ENCODE measurements at places on chromosomes 3 and 15.

DNA sequence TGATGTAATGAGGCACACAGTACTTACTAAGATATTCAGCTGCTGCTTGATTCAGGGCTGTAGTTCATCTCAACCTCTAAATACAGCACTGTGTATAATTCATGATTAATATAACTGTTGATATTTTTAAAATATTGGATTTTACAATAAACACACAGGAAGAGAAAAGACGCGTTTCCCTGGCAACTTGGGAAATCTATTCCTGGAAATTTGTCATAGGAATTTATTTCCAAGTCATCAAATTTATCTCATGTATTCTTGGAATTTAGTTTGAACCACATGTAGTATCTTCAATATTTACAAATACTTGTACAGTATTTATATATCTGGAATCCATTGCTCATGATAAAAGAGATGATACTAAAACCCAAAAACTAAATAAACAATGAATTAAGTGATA is 30.6 kb downstream of the EPHA3 start:
- DNase-seq: no peak

GRCh38 chr3:179482857-179483256 is 31.6 kb upstream of the GNB4 start:
- no peak for DNase-seq

DNA sequence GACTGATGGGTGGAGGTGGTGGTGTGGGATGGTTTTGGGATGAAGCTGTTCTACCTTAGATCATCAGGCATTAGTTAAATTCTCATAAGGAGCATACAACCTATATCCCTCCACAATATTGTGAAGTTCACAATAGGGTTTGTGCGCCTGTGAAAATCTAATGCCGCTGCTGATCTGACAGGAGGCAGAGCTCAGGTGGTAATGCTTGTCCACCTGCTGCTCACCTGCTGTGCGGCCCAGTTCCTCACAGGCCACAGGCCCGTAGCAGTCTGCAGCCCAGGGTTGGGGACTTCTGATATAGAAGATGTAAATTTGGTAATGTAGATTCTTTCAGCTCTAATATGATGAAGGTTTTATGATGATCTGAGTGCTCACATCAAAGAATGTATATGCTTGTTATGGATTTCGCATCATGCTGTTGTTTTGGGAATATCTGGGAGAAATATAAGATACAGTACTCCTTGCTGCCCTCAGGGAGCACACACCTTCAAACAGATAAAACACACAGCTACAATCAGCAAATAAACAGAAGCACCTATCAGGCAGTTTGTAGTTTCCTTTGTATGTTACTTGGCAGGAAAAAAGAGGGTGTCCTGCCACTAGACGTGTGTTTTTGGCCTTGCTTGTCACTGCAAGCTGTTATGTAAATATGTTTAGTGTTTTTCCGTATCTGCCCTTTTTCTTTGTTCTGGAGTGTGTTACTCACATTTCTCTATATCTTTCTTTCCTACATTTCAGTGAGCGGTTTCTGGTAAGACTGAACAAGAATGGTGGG is 239.1 kb upstream of the MANF start:
- DNase-seq: no peak

GRCh38 chr3:173396191-173397041 is 1.1 kb upstream of the NLGN1 start:
- no peak for DNase-seq

GRCh38 chr15:59174151-59174834 is 32.4 kb upstream of the LDHAL6B start:
- no peak for DNase-seq

DNA sequence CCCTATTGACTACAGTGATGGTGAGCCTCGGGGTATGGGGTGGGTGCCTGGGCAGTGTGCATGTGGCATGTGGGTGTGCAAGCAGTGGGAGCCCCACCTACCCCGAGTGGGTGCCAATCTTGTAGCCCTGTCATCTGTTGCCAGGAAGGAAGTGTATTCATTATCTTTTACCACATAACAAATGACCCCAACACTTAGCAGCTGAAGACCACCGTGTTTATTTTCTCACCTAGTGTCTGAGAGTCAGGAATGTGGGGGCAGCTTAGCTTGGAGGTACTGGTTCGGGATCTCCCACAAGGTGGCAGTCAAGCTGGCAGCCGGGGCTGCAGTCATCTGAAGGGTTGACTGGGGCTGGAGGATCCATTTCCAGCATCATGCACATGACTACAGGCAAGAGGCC is 21.7 kb downstream of the XYLB start:
- no peak for DNase-seq

- no peak for DNase-seq
These were observed 4.8 kb downstream of the GPR171 start for GRCh38 chr3:151197981-151198767.

- no peak for DNase-seq
These were observed 168.3 kb upstream of the TRIM42 start for GRCh38 chr3:140509534-140509933.

- no peak for DNase-seq
These were observed 275.5 kb upstream of the AZI2 start for GRCh38 chr3:28624084-28624483.

DNA sequence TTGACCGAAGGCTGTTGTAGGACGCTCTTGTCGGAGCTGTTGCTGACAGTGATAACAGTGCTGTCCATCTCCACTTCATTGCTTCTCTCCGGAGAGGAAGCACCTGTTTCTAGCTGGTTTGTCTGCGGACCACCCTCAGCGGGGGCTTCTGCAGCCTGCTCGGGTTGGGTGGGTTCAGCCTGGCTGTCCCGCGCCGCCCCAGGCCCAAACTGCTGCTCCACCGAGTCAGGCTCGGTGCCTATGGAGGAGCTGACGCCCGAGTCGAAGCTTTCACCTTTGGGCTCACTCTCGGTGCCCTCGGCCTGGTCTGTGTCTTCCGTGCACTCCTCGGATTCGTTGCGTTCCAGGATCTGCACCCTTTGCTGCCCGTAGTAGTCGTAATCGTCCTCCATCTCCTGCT is 56.9 kb downstream of the TIGIT start:
- no peak for DNase-seq

DNA sequence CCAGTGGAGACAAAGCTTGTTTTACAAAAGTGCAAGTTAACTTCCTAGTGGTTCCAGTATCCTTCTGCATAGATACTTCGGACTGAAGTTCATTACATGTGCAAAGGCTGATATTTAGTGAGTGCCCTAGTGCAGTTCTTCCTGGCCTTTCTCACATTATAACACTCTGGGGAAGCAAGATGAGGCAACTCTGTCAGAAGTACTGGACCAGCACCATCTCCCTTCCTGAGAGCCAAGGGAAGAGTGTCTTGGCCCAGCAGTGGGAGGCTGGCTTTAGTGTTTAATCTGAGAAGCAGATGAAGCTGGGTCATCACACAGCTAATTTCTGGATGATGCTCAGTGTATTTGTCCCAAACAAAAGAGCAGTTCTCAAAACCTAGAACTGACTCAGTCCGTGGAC is 397.7 kb downstream of the CACNA2D3 start:
- DNase-seq: no peak

- no peak for DNase-seq
These were observed 12.2 kb upstream of the DNAJB8 start for GRCh38 chr3:128478576-128479506.

- no peak for DNase-seq
These were observed 106.8 kb upstream of the IL12A start for GRCh38 chr3:159881828-159882309.

- DNase-seq: no peak
These were observed 62.3 kb upstream of the CPOX start for GRCh38 chr3:98655666-98656065.

DNA sequence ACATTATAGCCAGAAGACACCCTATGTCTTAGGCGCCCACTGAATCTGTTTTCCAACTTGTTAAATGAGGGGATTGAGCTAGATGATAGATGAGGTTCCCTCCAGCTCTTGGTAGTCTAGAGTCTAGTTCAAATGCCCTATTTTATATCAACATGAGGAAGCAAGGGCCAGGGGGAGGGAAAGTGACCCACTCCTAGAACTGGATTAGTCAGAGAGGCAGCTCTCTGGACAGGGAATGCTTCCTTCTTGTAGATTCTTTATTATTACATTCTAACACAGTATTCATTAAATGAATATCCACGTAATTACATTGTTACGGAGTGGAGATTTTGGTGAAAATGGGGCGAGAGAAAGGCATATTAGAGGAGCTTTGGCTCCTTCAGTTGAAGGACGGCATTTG is 89.5 kb downstream of the RAD18 start:
- DNase-seq: no peak

DNA sequence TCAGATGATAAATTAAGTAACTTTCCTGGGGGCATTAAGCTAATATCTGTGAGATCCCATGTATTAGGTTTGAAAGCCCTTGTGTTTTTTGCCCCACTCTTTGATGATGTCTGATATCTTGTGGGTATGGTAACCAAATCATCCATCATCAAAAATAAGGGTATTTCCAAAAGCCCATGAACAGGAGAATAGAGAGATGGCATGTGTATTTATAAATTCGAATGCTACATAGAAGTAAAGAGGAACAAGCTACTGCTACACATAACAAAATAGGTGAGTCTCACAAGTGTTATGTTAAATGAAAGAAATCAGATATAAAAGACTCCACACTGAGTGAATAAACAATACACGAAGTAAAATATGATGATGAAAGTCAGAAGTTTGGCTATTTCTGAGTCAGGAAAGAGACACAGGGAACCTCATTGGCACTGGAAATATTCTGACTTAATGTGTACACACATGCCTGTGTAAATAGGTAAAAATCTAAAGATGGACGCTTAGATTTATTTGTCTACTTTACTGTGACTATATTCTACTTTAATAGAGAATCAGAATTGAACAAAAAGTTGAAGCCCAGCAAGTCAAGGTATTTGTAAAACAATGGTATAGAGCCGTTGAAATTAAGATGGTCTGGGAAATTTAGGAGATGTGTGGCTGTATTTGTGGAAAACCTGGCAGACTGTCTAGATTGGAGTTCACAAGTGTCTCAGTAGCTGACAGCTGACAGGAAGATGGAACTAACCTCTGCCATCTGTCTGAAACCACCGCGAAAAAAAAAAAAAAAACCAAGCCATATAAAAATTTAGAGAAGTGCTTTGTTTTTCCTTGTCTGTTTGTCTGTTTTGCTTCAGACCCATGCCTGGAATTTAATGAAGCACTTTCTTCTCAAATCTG is 111.0 kb upstream of the TGFBR2 start:
- no peak for DNase-seq

GRCh38 chr3:125075738-125076137 is 19.9 kb upstream of the HEG1 start:
- no peak for DNase-seq

DNA sequence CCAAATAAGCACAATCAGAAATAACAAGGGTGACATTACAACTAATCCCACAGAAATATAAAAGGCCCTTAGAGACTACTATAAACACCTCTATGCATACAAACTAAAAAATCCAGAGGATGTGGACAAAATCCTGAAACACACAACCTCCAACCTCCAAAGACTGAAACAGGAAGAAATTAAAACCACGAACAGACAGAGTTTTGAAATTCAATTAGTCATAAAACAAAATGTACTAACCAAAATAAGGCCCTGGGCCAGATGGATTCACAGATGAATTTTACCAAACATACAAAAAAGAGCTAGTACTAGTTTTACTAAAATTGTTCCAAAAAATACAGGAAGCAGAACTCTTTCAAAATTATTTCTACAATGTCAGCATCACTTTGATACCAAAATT is 1043.6 kb downstream of the DIPK2A start:
- DNase-seq: no peak

- no peak for DNase-seq
These were observed 252.3 kb downstream of the VGLL3 start for GRCh38 chr3:86738684-86739083.

GRCh38 chr3:175215833-175216232 is 356.7 kb downstream of the NAALADL2 start:
- DNase-seq: no peak

DNA sequence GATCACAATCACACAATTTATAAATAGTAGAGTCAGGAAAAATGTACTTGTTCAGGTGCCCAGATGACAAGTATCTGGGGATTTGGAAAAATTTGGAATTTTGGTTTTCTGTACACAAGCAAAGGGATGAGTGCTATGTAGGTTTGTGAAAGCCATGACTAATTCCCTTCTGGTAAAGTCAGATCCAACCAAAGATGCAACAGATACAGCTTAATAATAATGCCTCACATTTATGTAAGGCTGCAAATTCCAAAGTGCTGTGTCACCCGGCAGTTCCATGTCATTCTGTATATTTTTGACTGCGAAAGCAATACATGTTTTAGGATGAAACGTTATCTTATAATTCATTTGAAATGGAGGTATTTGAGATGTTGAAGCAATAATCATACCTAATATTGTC is 102.7 kb upstream of the AGBL1 start:
- no peak for DNase-seq

GRCh38 chr3:102714567-102714966 is 279.8 kb downstream of the ZPLD1 start:
- no peak for DNase-seq

DNA sequence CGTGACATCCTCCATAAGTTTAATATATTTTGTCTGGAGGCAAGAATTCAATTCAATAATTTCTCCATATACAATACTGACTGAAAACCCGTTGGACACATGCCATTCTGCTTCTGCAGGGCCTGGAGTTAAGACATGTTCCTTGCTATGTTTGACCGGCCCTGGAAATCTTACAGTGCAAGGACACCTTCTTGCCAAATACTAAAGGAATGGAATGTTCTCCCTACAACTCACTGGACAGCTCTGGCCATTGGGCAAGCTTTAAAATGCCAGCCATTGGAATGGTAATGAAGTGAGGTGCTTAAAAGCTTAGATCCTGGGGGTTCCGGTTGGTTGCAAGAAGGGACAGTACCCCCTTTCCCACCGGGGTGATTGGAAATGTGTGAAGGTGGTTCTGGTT is 329.8 kb upstream of the PROK2 start:
- no peak for DNase-seq

GRCh38 chr3:49670940-49671290 is 3.2 kb upstream of the APEH start:
- no peak for DNase-seq

GRCh38 chr15:100275641-100276040 is 66.1 kb downstream of the ADAMTS17 start:
- DNase-seq: no peak

- DNase-seq: no peak
These were observed 83.0 kb downstream of the CRYGS start for GRCh38 chr3:186461141-186461540.

GRCh38 chr3:128133273-128133883 is 9.8 kb upstream of the RUVBL1 start:
- peak; percentile 28 for DNase-seq

GRCh38 chr15:69475769-69476358 is 23.2 kb downstream of the RPLP1 start:
- DNase-seq: peak; percentile 48

All from T-helper 2 cell (primary cell).